ENCODE measurements at places on chromosomes 1 and 21.

GRCh38 chr1:159771127-159771895 lies 9.5 kb upstream of the DUSP23 start:
- DNase-seq = no peak

DNA sequence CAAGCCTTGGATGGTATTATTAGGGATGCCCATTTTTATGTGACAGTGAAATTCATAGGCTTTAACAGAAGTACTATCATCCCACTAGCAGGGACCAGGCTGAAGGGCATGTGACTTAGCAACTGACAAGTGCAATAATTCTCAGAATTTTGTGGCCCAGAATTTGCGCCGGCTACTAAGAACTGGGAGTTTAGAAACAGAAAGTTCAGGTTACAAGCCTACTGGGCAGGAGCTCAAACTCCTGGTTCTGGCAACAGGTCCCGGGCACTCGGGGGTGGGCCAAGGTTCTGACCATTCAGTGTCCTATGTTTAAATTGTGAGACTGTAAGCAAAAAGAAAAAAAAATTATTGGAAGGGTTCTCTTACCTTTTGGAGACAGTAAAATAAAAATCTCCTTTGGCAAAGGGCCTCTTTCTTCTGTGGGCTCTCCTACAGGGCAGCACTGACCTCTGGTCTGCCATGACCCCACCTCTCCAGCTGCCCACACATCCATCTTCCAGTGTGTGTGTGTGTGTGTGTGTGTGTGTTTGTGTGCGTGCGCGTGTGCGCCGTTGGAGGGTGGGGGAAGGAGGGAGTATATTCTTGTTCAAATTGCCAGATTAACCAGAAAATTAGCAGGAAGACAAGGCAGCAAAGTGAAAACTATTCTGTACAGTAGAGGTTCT lies 26.1 kb downstream of the IRF2BP2 start:
- DNase-seq = no peak

DNA sequence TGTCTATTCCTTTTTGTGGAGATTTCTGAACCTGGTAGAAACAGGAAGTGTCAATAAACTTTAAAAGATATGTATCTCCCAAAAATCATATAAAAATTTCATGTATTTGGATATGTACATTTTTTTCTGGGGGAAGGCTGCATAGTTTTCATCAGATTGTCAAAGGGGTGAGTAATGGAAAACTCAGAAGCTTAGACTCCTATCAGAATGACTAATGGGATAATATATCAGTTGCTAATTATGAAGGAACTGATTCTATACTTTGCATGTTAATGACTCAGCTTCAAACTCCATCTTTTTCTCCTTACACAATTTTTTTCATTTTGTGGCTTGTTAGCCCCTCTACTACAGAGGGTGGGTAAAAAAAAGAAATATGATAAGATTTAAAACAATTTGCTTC lies 55.9 kb downstream of the GON4L start:
- DNase-seq = no peak

DNA sequence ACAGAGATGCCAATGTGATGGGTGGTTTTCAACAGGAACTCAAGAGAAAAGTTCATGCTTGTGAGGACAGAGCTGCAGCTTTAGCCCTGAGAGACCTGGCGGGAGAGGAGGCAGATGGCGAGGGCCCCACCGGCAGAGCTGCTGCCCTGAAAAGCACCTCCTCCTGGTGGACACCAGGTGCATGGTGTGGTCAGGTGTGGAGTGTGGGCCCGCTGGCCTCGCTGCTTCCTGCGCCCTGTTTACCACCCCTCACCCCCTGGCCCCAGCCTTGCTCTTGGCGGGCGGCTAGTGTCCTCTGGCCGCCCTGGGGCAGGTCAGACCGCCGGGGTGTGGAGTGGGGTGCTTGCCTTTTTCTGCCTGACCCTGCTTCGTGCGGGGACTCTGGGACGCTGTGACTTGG lies 42.8 kb downstream of the PRKCZ start:
- DNase-seq = no peak

GRCh38 chr1:200139661-200140250 lies 112.2 kb downstream of the NR5A2 start:
- DNase-seq = peak; percentile 62

Data from COR-L47 (cell line).